Activated CD8-positive, alpha-beta memory T cell treated with anti-CD3 and anti-CD28 coated beads, Interleukin-2, amount 50 U/mL, for 4 hours (primary cell): ENCODE measurements at places on chromosomes 1 and 21.

- DNase-seq, result no peak
Observed at GRCh38 chr21:35014302-35015041, 34.6 kb downstream of the RUNX1 start.

- no peak for DNase-seq
Observed at GRCh38 chr1:111190931-111191451, 9.5 kb downstream of the DENND2D start.

DNA sequence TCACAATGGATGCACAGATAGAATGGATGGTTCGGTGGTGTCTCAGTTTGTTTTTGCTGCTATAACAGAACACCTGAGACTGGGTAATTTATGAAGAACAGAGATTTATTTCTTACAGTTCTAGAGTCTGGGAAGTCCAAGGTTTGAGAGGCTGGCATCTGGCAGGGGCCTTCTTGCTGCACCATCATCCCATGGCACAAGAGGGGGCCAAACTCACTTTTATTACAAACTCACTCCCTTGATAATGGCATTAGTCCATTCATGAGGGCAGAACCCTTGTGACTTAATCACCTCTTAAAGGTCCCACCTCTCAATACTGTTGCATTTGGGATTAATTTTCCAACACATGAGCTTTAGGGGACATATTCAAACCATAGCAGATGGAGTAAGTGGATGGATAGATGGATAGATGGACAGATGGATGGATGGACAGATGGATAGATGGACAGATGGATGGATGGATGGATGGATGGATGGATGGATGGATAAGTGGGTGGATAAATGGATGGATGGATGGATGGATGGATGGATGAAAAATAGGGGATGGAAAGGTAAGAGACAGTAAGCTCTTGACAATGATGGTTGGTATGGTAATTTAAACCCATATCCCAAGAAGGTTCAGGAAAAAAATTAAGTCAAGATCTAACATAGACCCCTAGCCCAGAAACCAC is 16.5 kb downstream of the CAMK2N1 start:
- no peak for DNase-seq

- no peak for DNase-seq
Observed at GRCh38 chr1:232037774-232038388, 411.3 kb downstream of the DISC1 start.

DNA sequence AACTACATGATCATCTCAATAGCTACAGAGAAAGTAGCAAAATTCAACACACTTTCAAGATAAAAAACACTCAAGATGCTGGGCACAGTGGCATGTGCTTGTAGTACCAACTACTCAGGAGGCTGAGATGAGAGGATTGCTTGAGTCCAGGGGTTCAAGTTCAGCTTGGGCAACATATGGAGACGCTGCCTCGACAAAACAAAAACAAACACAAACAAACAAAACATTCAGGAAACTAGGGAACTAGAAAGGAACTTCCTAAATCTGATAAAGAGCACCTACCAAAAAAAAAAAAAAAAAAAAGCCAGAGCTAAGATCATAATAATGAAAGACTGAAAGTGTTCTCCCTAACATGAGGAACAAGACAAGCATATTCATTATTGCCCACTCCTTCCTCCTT is 22.8 kb upstream of the RNF186 start:
- no peak for DNase-seq

DNA sequence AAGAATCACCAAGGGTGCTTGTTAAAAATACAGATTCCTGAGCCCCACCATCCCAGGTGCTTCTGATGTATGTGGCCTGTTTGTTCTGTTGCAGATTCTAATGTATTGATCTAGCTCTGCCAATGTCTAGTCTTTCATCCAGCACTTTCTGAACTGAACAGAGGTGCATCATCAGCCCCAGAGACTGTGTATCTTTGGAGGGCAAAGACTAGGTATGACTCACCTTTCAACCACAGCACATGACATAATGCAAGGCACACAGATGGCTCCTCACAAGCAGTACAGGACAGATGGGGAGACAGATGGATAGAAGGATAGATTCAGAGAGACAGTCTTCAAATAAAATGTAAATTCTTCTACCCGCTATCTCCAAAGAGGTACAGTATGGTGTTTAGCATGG is 32.3 kb downstream of the CD58 start:
- peak; percentile 30 for DNase-seq

GRCh38 chr1:121444096-121444495 is 259.3 kb downstream of the SRGAP2C start:
- DNase-seq, result no peak

- no peak for DNase-seq
Observed at GRCh38 chr1:180376253-180376652, 126.1 kb downstream of the ACBD6 start.

- no peak for DNase-seq
Observed at GRCh38 chr1:164754088-164754600, 195.2 kb downstream of the PBX1 start.

- DNase-seq, result no peak
Observed at GRCh38 chr1:220239966-220240365, 32.3 kb downstream of the RAB3GAP2 start.

DNA sequence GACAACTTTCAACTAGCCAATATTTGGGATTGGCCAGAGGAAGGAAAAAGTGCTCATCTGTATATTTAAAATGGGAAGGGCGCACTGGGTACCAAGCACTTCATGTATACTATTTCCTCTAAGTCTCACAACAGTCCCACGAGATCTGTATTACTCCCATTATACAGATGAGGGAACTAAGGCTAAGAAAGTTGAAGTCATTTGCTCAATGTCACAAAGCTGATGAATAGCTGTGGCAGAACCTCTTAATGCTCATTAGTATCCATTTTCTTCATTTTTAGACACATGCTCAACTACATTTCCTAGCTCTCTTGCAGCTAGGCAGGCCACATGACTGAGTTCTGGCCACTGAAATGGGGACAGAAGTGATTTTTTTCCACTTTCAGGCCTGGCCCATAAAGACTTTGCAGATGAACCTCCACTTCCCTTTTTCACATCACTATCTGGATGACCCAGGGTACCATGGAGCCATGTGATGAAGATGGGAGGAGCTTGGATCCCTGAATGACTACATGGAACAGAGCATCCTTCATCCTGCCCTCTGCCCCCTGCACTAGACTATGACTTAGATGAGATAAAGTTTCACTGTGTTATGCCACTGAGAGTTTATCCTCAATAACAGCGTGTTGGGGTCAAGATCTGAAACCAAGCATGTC is 31.8 kb downstream of the ATF3 start:
- DNase-seq, result no peak

- peak; percentile 24 for DNase-seq
Observed at GRCh38 chr21:17513214-17514123, 626 bp downstream of the CXADR start.

- no peak for DNase-seq
Observed at GRCh38 chr1:109631513-109632505, 12.2 kb downstream of the AMPD2 start.

GRCh38 chr1:21749109-21749508 is 33.8 kb downstream of the USP48 start:
- no peak for DNase-seq

DNA sequence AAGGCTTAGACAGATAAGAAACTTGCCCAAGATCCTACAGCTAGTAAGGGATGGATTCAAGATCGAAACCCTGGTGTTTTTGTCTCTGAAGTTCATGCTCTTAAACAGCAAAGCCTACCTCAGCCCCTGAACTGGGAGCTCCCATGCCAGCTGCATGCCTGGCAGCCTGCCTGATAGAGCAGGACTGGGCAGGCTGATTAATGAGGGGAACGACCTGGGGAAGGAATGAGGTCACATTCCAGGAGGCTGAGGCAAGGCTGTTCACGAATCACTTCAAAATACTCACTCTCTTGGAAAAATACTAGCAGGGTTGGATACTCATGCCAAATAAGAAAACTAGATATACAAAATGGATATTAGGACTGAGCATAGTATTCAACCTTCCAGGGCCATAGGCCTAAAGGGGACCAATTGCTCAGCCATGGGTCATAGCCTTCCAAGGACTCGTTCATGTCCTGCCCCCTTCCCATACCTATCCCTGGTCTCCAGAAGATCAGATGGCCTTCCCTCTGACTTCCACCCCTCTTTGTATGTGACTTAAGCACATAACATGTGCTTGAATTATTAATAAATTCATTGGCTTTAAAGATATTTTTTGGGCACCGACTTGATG is 15.6 kb upstream of the TACSTD2 start:
- DNase-seq, result no peak

DNA sequence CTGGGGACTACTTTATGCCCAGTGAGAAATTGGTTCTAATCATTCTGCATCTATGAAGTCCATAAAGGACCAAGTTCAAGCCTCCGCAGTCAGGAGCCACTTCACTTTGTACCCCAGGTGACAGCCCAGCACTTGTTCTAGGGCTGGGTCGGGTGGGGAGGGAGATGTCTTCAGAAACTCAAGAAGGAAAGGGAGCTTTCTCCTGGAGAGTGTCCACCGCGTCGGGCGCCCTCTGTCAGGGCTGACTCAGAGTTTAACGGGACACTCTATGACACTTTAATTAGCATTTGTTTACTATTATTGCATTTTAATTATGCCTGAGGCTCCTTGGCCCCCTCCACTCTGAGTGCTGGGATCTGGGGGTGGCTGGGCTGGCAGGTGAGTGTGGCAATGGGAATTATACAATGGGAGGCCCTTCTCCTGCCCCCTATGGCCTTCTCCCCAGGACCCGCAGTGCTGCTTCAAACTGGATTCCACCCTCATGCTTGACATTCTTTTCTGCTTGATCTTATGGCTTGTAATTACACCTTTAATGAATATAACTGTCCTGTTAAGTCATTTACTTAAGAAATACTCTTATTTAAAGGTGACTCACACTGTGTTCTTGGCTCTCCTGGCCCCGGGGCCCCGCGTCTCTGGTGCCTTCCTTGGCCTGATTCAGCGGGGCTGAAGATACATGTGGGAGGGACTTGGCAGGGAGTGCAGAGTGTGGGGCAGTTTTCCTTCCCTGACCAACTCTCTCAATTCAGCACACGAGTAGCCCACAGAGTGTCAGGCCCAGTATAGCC is 136.6 kb downstream of the PLXNA2 start:
- no peak for DNase-seq

DNA sequence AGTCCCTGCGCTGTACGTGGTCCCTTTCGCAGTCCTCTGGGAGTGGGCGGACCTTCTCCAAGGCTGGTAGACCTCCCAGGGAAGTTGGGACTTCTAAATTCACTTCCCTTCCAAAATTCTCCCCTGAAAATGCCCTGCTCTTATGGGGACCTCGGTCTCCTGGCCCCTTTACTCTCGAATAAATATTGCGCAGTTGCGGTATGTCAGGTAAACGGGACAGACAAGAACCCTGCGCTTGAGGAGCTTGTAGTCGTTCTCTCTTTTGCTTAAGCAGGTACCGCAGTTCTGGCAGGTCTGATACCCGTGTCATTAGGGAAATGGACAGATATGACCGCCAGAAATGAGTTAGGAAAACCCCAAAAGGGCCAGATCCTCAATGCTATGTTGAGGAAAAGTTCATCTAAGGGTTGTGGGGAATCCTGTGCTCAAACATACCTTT is 561 bp downstream of the KIF2C start:
- no peak for DNase-seq

DNA sequence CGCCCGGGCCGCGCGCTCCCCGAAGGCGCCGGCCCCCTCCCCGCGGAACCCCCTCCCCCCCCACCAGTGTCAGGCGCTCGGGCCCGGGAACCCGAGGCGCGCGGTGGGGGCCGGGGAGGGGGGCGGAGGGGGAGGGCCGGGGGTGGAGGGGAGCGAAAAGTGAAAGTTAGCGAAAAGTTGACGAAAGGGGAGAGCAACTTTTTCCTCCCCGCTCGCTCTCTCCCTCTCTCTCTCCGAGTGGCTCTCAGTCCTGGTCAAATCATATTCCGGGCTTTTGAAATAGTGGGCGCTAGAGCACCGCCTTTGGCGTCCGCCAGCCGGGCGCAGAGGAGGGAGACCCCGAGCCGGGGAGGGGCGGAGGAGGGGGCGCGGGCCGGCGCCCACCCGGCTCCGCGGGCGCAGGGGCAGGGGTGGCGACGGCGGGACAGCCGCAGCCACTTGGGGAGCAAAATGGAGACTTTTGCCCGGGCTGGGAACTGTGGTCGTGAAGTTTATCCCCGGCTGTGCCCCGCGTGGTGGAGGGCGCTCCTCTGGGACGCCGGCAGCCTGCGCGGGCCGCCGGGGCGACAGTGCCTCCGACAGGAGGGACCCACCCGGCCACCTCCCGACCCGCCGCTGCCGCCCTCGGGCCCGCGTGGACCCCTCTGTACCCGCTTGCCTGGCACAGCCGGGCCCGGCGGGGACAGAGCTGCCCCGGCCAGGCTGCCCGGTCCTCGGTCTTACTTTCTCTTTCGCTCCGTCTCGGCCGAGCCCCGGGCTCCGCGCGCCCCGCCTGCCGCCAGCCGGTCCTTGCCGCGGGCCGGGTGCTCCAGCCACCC is 697 bp downstream of the PRDM16 start:
- no peak for DNase-seq

GRCh38 chr1:66617362-66618184 is 83.6 kb downstream of the SGIP1 start:
- DNase-seq, result no peak

- no peak for DNase-seq
Observed at GRCh38 chr1:26121854-26122773, 10.5 kb downstream of the PDIK1L start.

DNA sequence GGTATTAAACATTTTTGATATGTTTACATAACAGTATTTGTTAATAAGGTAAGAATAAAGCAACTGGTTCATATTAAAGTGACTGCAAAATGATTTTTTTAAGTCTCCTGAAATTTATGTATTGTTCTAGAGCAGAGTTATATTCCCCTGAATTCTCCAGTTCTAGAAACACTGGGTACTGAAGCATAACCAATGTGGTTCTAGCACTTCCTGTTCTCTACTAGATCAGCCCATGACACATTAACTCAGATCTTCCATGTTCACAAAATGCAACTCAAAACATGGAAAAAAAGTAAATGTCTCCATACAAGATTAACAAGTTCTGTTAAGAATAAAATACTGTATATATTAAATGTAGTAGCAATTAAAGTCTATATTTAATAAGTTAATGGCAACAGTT is 3.9 kb downstream of the NEGR1 start:
- no peak for DNase-seq

GRCh38 chr1:30877205-30877912 is 31.2 kb downstream of the SDC3 start:
- no peak for DNase-seq

- DNase-seq, result no peak
Observed at GRCh38 chr1:54528613-54529012, 19.4 kb upstream of the ACOT11 start.
